NCI-H2107 (cell line): ENCODE measurements at places on chromosomes 1 and 21.

GRCh38 chr21:45596704-45597318 lies 46.7 kb upstream of the PCBP3 start:
- peak; percentile 42 for DNase-seq

GRCh38 chr1:201476670-201477344 lies 7.8 kb upstream of the PHLDA3 start:
- DNase-seq: no peak

DNA sequence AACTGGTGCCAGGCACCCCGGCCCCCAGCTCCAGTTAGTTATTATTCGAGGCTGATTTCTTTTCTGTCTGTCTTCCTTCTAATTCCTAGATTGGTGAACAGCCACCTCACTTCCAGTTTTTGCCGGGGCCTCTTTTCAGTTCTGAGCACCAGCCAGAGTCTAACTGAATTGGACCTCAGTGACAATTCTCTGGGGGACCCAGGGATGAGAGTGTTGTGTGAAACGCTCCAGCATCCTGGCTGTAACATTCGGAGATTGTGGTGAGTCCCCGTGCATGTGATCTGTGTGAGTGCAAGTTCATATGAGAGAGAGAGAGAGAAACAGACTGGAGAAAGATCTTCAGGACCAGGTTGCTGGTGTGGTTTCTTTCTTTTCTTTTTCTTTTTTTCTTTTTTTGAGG lies 13.5 kb downstream of the NLRP3 start:
- DNase-seq: no peak

DNA sequence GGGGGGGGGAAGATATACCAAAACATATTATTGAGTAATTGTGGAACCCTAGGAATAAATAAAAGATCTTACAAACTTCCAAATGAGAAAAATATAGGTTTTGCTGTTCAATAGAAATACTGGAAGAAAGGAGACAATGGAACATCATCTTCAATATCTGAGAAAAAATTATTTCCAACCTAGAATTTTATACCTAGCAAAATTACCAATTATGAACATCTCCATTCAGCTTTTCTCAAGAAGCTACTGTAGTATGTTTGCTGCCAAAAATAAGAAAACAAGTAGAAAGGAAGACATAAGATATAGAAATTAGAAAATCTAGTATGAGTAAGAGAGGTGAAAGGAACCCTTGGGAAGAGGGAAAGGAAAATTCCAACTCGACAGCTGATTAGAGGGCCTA lies 84.0 kb downstream of the GPR52 start:
- DNase-seq: no peak

GRCh38 chr1:222392556-222392955 lies 155.3 kb downstream of the HHIPL2 start:
- DNase-seq: no peak

- no peak for DNase-seq
These were observed 442.1 kb downstream of the PTBP2 start for GRCh38 chr1:97163591-97164275.

GRCh38 chr1:7278045-7278444 lies 492.8 kb downstream of the CAMTA1 start:
- DNase-seq: no peak

GRCh38 chr1:160196143-160196542 lies 5.8 kb downstream of the CASQ1 start:
- no peak for DNase-seq

- DNase-seq: no peak
These were observed 7.6 kb upstream of the RXRG start for GRCh38 chr1:165452336-165453130.

- no peak for DNase-seq
These were observed 18.7 kb downstream of the C1orf198 start for GRCh38 chr1:230849451-230850224.

- DNase-seq: peak; percentile 49
These were observed at the start of gene DNAH14 for GRCh38 chr1:224929335-224930237. DNAH14 (plus strand) TSS chr1:224929675; CDS start chr1:224952703, 23,028 bp downstream.

DNA sequence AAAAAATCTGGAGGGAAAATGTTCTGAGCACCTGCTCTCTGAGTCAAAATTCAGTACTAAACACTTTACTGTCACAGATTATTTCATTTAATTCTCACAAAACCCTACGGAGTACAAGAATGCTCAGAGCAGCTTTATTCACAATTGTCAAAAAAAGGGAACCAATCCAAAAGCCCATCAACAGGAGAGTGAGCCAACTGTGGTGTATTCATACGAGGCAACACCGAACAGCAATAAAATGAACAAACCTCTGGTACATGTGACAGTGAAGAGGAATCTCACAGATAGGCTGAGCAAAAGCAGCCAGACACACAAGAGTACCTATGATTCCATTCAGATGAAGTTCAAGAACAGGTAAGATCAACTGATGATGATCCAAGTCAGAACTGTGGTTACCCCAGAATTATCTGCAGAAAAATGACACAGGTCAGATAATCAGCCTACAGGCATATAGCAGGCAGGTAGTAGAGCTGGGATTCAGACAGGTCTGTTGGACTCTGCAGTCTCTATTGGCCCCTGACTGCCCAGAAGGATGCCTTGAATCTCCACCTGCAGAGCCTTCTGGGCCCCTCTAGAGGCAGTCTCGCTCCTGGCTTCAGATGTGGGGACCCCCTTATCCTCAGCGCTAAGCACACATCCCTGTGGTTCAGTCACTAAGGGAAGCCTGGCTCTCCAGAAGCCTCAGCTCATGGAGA lies 19.2 kb downstream of the SLC9A1 start:
- no peak for DNase-seq

DNA sequence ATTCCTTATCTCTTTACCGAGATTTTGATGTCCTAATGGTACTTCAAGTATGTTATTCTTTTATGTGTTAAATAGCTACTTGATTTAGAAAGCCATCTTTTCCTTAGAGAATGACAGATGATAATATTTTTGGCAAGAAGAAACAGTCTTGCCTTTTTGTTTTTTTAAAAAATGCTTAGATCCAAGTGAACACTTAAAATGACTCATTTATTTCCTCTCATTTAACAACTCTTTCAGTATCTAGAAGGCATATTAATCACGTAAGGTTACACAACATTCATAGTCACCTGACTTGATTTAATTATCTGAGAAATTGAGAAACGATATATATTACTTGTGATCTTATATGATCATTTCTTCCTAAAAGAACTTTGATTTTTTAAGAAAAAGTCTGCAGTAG lies 52.4 kb downstream of the SUCO start:
- DNase-seq: no peak

- DNase-seq: no peak
These were observed 11.1 kb downstream of the IFFO2 start for GRCh38 chr1:18945401-18945849.
